ENCODE measurements at places on chromosomes 6 and 20.
A peak's percentile ranks its signal among the peaks of the same experiment; 100 is the strongest.

- no peak for DNase-seq
These were observed 21.9 kb downstream of the SIRPD start for GRCh38 chr20:1535420-1536175.

DNA sequence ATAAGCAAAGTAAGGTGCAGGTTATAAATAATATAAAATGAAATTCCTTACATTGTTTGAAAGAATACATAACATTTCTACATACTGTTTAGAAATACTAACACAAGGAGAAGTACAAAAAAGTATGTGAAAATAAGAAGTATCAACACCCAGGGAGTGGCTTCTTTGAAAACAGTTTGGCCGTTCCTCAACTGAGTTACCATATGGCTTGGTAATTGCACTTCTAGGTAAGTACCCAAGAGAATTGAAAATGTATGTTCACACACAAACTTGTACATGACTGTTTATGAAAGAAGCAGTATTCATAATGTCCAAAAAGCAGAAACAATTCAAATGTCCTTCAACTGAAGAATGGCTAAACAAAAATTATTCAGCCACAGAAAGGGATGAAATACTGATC is 30.7 kb downstream of the PAK5 start:
- no peak for DNase-seq

DNA sequence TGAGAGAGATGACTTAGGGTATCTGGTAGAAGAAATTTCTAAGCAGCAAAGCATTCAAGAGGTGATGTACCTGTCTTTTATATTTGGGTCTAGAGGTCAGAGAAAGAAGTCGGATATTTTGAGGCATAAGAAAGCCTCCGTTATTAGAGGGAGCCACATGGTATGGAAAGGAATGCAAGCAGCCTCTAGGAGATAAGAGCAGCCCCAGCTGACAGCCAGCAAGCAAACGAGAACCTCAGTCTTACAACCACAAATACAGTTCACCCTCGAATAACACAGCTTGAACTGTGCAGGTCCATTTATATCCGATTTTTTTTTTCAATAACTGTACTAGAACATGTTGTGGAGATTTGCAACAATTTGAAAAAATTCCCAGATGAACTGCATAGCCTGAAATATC is 190.7 kb upstream of the VGLL2 start:
- no peak for DNase-seq

- DNase-seq, result peak; percentile 74
These were observed 530 bp upstream of the NEDD9 start for GRCh38 chr6:11232770-11233626.

- no peak for DNase-seq
These were observed 742.0 kb downstream of the KIF16B start for GRCh38 chr20:15831201-15831600.

- no peak for DNase-seq
These were observed 17.8 kb upstream of the PPP1R3G start for GRCh38 chr6:5067305-5067704.

DNA sequence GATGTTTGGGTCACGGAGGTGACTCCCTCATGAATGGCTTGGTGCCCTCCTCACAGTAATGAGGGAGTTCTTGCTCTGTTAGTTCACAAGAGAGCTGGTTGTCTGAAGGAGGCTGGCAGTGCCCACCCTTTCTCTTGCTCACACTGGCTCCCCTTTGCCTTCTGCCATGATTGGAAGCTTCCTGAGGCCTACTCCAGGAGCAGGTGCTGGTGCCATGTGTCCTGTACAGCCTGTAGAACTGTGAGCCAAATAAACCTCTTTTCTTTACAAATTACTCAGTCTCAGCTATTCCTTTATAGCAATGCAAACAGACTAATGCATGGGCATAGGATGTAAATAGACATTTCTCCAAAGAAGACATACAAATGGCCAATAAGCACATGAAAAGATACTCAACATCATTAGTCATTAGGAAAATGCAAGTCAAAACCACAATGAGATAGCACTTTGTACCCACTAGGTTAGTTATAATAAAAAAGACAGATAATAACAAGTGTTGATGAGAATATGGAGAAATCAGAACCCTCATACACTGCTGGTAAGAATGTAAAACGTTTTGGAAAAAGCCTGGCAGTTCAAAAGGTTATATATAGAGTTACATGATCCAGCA is 17.7 kb downstream of the C20orf203 start:
- no peak for DNase-seq

Data from NCI-H69 (cell line).